Caco-2 (cell line): ENCODE measurements at places on chromosomes 3 and 15.
A peak's percentile ranks its signal among the peaks of the same experiment; 100 is the strongest.

DNA sequence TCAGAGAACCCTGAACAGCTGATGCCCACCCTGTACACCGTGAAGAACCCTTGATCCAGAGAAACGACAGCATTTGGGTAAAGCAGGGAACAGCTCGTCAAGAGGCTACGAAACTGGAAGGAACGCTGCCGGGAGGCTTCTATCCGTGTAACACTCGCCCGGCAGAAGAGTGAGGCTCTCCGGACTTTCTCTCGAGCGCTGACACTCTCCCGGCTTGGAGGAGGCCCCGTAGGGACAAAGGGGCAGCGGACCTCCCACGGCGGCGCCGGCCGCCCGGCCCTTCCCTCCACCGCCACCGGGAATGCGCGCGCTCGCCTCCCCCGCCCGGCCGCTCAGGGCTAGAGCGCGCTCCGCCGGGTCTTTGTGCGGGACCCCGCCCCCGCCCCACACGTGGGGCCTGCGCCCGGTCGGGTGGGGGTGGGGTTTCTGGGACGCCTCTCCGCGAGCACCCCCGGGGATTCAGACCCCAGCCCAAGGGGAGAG is 1.7 kb downstream of the HYAL2 start:
- DNase-seq = peak; percentile 81

DNA sequence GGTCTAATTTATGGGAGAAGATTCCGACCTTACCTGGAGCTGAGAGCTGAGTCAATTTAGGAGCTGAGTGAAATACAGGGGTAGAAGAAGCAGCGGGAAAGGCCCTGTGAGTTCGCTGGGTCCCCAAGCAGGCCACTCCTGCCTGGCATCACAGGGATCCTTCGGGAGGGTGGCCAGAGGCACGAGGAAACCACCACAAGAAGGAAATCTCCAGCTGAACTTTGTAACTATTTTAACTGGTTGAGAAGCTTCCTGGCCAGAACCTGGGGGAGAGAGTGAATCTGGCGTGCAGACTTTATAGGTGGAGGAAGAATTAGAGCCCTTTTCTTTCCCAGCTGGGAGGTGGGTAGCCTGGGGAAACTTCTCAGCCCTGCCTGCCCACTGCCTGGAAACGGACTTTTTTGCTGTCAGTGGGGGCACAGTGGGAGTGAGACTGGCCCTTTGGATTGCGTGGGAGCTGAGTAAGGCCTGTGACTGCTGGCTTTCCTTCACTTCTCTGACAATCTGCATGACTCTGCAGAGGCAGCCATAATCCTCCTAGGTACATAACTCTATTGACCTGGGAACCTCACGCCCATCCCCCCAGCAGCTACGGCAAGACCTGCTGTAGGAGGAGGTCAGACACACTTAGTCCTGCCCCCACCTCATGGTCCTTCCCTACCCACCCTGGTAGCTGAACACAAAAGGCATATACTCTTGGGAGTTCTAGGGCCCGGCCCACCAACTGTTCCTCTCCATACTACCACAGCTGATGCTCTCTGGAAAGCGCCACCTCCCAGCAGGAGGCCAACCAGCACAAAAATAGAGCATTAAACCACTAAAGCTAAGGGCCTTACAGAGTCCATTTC is 340.7 kb downstream of the CNTN3 start:
- DNase-seq = no peak

- no peak for DNase-seq
Observed at GRCh38 chr15:87481126-87481525, 775.4 kb downstream of the NTRK3 start.

- DNase-seq = no peak
Observed at GRCh38 chr3:102104033-102104432, 254.7 kb downstream of the NFKBIZ start.

DNA sequence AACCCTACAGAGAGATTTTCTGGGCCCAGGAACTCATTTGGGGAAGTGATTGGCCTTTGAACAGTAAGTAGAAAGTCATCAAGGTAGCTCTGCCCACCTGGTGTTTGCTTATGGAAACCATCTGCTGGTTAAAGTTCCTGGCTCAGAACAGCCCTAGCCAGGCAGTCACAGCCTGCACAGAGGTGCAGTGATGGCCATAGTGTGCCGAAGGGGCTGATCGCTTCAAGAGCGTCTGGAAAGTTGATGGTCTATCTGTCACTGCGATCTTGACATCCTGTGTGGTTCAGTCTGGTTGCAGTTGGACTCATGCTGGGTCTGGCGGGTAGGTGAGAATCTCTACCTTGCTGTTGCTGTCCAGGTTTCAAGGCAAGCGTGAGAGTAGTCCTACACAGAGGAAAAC is 151.6 kb downstream of the SLCO3A1 start:
- DNase-seq = no peak

DNA sequence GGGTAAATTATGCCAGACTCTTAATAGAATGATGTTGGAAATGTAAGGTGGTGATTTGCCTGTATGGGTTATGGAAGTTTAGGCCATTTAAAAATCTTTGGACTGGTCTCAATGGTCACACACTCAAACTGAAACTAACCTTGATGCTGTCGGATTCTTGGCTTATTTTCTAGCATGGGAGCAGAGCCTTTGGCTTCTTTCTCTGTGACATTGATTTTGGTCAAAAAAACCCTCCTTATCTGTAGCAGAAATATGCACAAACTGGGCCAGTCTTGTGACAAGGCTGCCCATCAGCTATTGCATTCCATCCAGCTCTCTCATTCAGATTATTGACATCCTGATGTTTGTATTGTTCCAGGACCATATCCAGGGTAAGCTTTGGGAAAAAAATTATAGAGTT is 35.9 kb downstream of the ARPP21 start:
- no peak for DNase-seq

- DNase-seq = peak; percentile 28
Observed at GRCh38 chr3:16338999-16339398, 74.0 kb downstream of the OXNAD1 start.

GRCh38 chr15:101188637-101189408 is 63.0 kb downstream of the CHSY1 start:
- no peak for DNase-seq

DNA sequence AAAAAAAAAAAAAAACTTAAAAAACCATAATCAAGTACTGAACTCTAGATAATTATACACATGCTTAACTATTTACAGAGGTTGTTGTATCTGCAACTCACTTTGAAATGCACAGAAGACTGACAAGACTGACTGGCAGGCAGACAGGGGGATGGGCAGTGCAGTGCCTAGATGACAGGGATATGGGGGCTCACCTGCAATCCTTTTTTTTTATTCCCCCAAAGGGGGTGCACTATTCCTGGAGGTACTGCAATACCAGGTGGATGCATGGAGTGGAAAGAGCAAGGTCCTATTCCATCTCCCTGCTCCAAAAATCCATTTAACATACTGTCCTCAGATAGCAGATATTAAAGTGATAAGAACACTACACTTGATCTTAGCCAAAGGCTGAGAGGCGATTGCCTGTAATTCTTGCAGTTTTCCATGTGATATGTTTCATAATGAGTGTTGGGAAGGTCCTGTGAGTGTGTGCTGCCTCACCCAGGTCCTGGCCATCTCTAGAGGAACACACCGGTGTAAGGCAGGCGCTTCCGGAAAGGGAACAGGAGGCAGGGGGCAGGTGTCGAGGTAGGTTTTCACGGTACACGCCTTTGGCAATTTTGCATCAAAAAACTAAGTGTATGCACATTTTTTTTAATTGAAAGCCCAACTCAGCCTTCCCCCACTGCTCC is 22.7 kb downstream of the SEC61A1 start:
- no peak for DNase-seq

- no peak for DNase-seq
Observed at GRCh38 chr3:117248153-117248552, 538.6 kb downstream of the TUSC7 start.

DNA sequence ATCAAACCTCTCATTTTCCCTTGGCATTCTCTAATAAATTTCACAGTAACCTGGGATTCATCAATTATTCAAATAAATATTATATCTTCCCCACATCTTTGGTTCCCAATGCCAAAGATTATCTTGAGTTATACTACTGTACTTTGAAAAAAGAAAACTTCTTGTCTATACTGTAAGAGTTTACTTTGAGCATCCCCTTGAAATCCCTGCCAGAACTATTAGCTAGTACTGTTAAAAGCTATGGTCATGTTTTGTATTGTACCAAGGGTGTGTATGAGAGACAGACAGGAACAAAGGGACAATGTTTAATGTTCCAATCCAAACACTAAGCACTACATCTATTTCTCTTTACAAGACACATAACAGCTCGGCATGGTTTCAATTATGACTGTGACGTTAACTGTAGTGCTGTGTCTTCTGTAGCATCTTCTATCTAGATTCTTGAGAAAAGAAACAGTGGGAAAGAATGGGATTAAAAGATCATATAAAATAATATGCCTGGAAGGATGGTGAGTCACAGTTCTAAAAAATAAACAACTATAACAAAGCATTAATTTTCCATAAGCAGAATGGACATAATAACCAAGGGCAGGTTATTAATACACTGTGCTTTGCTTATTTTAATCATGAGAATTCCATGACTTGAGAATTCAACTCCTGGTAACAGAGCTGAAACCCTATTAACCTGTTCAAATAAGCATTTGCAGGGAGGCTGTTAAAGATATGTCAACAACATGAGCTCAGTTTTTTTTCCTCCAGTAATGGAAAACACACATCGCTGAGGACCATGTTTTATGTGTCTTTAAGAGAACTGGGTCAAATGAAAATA is 71.1 kb downstream of the ALDH1A2 start:
- no peak for DNase-seq

DNA sequence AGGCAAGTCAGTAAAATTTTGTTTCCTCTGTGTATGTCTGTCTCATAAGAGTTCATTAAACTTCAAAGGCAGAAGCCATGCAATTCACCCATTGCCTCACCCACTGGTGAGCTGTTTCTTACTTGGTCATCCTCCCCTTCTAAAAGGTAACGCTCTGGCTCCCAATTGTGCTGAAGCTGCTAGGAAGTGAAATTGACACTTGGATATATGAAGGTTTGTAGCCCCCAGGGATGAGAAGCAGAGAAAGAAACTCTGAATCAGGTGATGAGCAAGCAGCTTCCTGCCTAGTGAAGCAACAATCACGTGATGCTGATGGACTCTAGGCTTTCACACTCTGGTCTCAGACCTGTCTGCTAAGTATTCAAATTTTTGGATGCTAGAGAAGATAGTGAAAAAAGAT is 70.7 kb downstream of the CD200R1L start:
- no peak for DNase-seq

- no peak for DNase-seq
Observed at GRCh38 chr3:111473550-111473949, 68.4 kb upstream of the CD96 start.

DNA sequence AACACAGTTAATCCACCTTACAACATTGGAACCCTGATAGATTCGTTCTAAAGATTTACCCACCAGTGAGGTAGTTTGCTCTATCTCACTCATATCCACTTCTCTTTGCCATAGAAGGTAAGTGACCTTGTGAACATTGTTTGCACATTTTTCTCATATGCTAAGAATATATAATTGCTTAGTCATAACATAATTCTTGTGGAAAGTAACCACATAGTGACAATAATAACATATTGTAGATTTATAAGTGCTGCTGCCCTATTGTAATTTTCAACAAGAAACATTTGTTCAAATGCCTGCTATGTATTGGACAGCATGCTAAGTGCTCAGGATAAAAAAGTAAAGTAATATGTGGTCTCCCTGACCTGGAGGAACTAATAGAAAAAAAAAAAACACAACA is 554.2 kb upstream of the KCNMB2 start:
- no peak for DNase-seq

GRCh38 chr3:158908187-158908734 is 106.4 kb downstream of the MFSD1 start:
- DNase-seq = no peak

DNA sequence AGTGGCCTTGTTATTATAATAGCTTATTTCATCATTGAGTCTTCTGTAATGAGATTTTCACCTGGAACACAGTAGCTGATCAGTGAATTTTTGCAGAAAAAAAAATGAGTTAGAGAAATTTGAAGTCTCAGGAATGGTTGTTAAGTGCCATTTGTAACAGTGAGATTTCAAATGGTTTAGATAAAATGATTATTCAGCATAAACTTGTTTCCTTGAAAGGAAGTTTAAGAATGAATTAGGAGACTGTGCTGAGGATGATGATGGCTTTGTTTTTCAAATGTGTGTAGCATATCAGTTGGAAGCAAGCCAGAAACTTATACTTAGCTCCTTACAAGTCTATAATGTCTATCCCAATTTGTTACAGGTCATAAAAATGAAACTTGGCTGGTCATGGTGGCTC is 225.1 kb downstream of the LRRC3B start:
- no peak for DNase-seq

- DNase-seq = no peak
Observed at GRCh38 chr3:100399341-100400071, 1.4 kb downstream of the TOMM70 start.

GRCh38 chr3:81666502-81667121 is 94.8 kb downstream of the GBE1 start:
- DNase-seq = no peak

DNA sequence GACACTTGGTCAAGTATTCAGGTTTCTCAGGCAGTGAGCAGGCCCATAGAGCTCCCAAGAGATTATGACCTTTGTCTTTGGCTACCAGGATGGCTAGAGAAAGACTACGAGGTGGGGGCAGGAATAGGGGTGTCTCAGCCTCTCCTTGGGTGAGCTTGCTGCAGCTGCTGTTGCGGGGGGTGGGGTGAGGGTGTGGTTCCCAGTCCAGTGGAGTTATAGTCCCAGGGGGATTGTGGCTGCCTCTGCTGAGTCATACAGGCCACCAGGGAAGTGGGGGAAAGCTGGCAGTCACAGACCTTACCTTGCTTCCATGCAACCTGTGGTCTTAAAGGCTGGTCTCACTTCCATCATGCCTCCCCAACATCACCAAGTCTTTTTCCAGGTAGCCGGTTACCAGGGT is 31.7 kb downstream of the ATP2C1 start:
- DNase-seq = no peak

DNA sequence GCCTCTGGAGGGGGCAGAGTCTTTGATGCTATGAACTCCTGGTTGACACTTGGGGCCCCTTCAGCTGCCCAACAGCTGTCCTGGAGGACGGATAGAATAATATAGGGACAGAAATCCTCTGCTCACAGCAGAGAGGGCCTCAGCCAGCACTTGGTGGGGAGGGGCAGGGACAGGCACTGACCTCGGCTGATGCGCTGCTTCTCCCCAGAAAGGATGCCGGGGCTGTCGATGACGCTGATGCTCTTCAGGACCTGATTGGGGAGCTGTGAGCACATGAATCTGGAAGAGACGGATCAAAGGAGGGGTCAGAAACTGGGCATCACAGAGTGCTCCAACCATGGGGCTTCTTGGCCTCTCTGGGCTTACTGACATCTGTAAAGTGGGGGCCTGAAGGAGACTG is 29.5 kb downstream of the EHD4 start:
- DNase-seq = no peak

GRCh38 chr3:179504371-179504770 is 53.1 kb upstream of the GNB4 start:
- DNase-seq = peak; percentile 57

- no peak for DNase-seq
Observed at GRCh38 chr3:126711121-126711760, 7.2 kb downstream of the CHCHD6 start.

- DNase-seq = no peak
Observed at GRCh38 chr15:66070220-66070934, 183.2 kb downstream of the MEGF11 start.
